ENCODE measurements at places on chromosomes 7 and 10. TPM values are rescaled to one million over a fixed set of nuclear protein-coding genes. Genes with fewer than 3 reads are reported as not detected.
A peak's percentile ranks its signal among the peaks of the same experiment; 100 is the strongest.

- DNase-seq, result no peak
Observed at GRCh38 chr7:37385787-37386186, 62.9 kb downstream of the ELMO1 start.

GRCh38 chr10:125057158-125058001, 103.0 kb downstream of the CTBP2 start:
- DNase-seq, result no peak

- DNase-seq, result peak; percentile 77
Observed at GRCh38 chr7:44973610-44974401, 5.0 kb downstream of the MYO1G start.

The DPP6 gene
- total RNA-seq, result 0.99 TPM

The RET gene
- 0.78 TPM for total RNA-seq

The ADARB2 gene
- total RNA-seq, result 8.0 TPM
